ENCODE measurements at places on chromosomes 7 and 10. TPM values are rescaled to one million over a fixed set of nuclear protein-coding genes. Genes with fewer than 3 reads are reported as not detected.

DNA sequence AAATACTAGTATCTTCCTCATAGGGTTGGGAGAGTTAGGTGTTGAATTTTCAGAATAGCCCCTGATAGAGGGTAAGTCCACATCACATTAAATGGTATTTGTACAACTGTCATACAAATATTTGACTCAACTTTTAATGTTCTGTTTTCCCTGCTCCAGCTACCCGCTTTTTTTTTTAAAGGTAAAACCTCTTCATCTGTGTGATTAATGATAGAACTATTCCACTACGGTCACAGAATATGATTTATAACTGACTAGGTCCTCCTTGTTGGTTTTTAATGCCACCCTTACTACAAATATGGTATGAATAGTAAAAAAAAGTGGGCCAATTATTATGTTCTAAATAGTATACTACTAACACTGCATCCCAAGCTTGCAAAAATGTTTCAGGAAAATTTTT, 15.6 kb upstream of the NRP1 start:
- no peak for DNase-seq

GRCh38 chr7:24438232-24438631, 135.0 kb upstream of the PALS2 start:
- no peak for DNase-seq

DNA sequence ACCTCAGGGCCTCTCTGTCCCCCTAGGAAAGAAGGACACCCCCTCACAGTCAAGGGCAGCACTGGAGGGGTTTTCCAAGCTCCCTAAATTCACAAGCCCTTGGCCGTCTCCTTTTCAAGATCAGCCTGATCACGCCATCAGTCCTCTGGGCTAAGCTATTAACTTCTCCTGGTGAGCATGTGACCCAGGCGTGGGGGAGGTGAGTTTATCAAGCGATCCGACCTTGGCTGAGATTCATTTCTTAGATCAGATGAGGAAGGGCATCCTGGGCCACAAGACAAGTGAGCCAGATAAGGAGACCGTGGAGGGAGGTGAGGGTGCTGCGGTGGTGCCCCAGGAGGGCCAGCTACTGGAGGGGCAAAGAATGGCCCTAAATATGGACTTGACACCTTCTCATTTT, 19.2 kb upstream of the EN2 start:
- DNase-seq = no peak

GRCh38 chr10:119468542-119469324, 73.8 kb downstream of the RGS10 start:
- no peak for DNase-seq

DNA sequence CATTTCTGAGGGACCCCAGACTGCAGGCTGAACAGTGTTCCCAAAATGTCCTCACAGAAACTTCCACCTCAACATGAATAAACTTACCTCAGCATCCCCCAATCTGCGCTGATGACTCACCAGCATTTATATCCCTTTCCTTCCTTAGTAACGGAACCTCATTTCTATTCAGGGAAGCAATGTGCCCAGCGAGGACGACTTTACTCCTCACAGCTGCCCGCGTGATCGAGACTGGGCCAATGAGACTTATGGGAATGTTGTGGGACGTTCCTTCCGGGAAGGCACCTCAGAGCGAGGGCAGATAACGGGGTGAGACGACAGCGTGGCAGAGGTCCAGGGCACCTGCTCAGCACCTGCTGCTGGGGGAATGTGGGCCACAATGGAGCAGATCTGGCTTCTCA, 73.1 kb upstream of the CAMK2B start:
- DNase-seq = no peak

GRCh38 chr10:117889664-117890063, 157.1 kb downstream of the RAB11FIP2 start:
- no peak for DNase-seq

- no peak for DNase-seq
These were observed 3.4 kb downstream of the FAM24B start for GRCh38 chr10:122875843-122876466.

DNA sequence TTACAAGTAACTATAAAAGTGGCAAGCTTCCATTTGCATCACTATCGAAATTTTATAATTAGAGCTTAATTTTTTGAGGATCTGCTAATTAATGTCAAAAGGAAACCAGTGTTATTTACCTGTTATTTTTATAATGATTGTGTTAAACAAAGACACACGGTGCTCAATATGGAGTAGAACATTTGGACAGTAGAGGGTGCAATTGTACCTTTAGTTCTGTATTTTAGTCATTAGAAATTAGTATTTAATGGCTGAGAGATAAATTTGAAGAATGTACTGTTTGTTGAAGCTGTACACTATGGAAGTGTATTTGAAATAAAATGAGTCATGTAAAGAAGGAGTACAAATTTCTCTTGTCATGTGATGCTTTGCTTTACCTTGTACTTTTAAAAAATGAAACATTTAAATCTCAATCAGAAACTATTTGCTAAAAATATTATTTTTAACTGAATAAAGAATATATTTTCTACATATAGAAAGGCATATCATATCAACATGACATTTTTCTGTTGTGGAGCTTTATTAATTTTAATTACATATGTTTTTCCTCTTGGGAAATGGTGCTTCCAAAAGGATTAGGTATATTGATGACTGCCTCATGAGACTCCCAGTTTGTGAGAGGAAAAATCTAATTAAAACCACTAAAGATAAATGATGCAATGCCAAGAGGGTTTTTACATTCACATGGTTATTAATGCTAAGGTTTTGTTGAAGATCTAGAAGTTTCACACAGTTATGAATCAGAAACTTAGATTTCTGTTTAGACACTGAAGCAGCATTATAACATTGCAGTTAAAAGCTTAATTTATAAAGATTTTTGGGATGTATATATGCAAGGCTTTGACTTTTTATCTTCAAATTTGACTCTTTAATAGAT, 10.4 kb upstream of the PRKG1 start:
- peak; percentile 7 for DNase-seq

GRCh38 chr7:102117743-102118142, 168.9 kb upstream of the SH2B2 start:
- DNase-seq = no peak

- no peak for DNase-seq
These were observed 177.2 kb downstream of the PTN start for GRCh38 chr7:137166363-137166762.

- no peak for DNase-seq
These were observed 410.4 kb upstream of the FOXK1 start for GRCh38 chr7:4271716-4272015.

GRCh38 chr7:127933146-127933545, 98.1 kb downstream of the LRRC4 start:
- no peak for DNase-seq

DNA sequence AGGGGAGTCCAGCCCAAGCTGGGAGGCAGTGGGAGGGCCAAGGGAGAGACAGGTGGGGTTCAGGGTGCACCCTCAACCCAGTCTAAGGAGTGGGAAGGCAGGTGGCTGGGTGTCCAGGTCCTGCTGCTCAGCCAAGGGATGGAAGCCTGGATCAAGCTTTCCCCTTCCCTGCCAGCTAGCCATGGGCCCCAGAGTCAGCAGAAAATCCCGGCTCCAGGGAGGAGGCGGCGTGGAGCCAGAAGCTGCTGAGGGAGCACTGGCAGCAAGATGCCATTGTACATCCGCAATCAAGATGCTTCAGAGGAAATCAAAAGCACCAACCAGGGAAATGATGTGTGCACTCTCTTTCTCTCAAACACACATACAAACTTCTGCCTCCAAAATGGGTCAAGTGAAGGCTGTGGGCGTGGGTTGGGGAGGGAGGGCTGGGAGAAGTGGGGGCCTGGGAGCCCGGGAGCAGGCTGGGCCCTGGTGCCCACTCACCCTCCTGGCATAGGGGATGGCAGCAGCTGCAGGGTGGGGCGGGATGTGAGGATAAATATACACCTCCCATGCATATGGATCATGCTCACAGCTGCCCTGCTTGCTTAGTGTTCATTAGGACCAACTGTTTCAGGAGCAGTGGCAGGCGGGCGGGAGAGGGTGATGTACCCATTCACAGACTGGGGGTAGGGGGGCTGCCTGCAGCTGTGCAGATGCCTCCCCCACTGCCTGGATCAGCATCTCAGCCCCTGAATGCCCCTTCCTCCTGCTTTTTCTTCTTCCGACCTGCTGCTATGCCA, 24.2 kb downstream of the TRIM8 start:
- DNase-seq = no peak

DNA sequence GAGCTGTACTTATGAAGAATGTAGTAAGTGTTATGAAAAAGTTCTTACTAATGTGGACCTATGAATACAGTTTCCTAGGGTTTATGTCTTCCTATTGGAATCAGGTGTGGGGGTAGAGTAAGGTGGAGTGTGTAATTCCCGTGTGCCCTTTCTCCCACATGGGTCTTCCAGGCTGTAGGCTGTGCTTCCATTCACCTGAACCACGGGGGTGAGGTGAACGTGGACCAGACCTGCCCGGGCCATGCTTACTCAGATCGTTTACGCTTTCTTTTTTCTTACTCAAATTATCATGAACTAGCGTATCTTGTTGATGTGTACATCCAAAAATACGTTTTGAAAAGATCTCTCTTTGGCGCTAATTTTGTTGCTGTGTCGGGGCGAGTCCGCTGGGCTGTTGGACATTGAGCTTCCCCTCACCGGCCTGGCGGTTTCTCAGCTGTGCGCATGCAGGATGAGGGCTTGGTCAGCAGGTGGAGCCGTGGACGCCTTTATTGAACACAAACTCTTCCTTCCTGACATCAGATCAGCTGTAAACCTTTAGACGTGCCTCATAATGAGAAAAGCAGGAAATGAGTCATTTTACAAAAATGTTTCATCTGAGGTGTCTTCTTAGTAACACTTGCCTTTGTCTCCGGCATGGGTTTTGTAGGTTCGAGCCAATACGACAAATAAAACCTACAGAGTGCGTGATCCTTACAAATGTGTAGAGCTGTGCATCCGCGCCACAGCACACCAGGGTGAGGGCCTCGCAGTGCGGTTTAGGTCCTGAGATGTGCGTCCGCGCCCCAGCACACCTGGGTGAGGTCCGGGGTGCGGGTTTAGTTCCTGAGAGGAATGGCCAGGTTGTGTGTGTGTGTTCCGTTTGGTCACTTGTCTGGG, 53.8 kb downstream of the WDR37 start:
- peak; percentile 73 for DNase-seq

PLCE1 gene
- 0.04 TPM for total RNA-seq

UCN3 gene
- total RNA-seq = not detected

MYH16 gene
- 0.15 TPM for total RNA-seq

TEX36 gene
- total RNA-seq = not detected

RASA4B gene
- 0.48 TPM for total RNA-seq

ADRA2A gene
- total RNA-seq = not detected

UTF1 gene
- not detected for total RNA-seq

TMEM225B gene
- 0.60 TPM for total RNA-seq

CCSER2 gene
- total RNA-seq = 17.4 TPM

CADPS2 gene
- total RNA-seq = 43.8 TPM

OLAH gene
- total RNA-seq = not detected
